ENCODE measurements at places on chromosomes 2 and 18. TPM values are rescaled to one million over a fixed set of nuclear protein-coding genes. Genes with fewer than 3 reads are reported as not detected.

GRCh38 chr2:62404913-62405312 is 101.1 kb downstream of the TMEM17 start:
- H3K27me3 ChIP-seq: no peaks in the 10 kb centered on the region
- no peak overlapping the region for H3K4me3 ChIP-seq
- no peaks in the 10 kb centered on the region for H3K36me3 ChIP-seq

DNA sequence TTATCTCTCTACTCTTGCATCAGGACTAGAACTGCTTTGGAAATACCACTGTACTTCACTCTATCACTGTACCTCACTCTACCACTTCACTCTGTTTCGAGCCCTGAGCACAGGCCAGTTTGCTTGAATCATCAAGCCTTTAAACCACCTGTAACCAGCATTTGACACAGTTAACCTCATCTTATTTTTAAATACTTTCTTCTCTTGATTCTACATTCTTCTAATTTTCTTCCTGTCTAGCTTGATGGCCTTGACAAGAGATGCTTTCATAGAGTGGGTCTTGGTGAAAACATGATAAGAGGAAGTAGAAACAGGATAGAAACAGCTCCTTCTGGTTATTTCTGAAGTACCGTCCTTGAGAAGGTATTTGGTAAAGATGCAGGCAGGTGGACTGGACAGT is 78.1 kb downstream of the SPIRE1 start:
- no peaks in the 10 kb centered on the region for H3K4me1 ChIP-seq
- H3K36me3 ChIP-seq: no peaks in the 10 kb centered on the region
- H3K4me3 ChIP-seq: no peak overlapping the region
- H3K27ac ChIP-seq: no peak overlapping the region
- H3K27me3 ChIP-seq: no peaks in the 10 kb centered on the region
- no peak for DNase-seq

GRCh38 chr2:177753682-177754491 is 318.7 kb downstream of the PDE11A start:
- H3K27ac ChIP-seq: peak overlapping the region; percentile 25
- peak; percentile 93 for DNase-seq
- H3K4me3 ChIP-seq: no peak overlapping the region
- peaks cover 25% of the 10 kb centered on the region for H3K4me1 ChIP-seq
- no peaks in the 10 kb centered on the region for H3K36me3 ChIP-seq

DNA sequence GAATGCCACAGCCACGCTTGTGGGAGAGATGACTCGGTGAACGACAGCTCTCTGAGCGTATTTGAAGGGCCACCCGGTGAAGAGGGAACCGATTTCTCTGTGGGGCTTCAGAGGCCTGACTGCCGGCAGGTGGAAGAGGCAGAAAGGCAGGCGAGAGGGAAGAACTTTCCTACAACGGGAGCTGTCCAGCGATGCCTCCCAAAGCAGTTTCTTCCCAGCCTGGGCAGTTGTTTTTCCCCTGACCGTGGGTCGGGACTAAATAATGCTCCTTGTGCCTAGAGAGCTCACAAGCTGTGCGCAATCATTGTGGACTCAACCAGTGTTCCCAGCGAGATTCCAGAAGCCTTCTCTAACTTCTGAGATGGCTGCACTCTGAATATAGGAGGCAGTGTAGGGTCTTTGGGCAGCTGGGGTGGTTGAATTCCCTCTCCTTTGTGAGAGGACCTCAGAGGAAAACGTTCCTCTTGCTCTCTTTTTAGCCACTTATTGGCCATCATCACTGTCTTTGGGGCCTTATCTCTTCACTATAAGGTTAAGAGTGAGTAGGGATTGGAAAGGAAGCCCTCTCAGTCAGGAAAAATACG is 710 bp downstream of the SEC11C start:
- peaks cover 12% of the 10 kb centered on the region for H3K4me1 ChIP-seq
- peak overlapping the region; percentile 67 for H3K4me3 ChIP-seq

GRCh38 chr2:149098701-149099100 is 60.2 kb downstream of the LYPD6B start:
- no peak overlapping the region for H3K27ac ChIP-seq
- no peaks in the 10 kb centered on the region for H3K27me3 ChIP-seq
- H3K4me1 ChIP-seq: no peaks in the 10 kb centered on the region
- H3K4me3 ChIP-seq: no peak overlapping the region

GRCh38 chr2:182245963-182246362 is 180.9 kb downstream of the PDE1A start:
- no peak overlapping the region for H3K27ac ChIP-seq
- no peaks in the 10 kb centered on the region for H3K4me1 ChIP-seq
- no peak for DNase-seq
- no peaks in the 10 kb centered on the region for H3K36me3 ChIP-seq
- H3K27me3 ChIP-seq: no peaks in the 10 kb centered on the region

DNA sequence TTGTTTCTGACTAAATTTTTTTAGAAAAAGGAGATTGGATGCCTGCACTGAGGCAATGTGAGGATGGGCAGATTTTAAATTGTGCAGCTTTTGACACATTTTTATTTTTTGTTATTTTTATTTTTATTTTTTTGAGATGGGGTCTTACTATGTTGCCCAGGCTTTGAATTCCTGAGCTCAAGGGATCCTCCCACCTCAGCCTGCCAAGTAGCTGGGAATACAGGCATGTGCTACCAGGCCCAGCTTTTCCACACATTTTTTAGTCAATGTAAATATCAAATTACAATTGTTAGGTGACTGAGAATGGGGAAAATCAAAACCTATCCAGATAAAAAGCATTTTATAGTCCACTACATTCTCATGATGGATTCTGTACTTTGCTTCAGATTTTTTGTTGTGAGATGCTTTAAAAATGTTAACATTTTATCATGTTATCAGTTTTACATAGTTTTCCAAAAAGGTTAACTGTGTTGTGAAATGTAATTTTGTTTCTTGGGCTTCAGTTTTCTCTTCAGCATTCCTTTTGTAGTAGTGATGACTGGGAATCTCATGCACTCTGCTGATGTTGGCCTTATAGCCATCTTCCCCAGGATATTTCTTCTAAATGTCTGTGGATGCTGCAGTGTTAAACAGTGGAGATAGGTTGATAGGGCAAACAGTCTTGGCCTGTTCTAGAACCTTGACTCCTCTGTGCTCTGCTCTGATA is 41.4 kb downstream of the PKP4 start:
- H3K4me1 ChIP-seq: peaks cover 89% of the 10 kb centered on the region
- no peak overlapping the region for H3K4me3 ChIP-seq
- H3K27me3 ChIP-seq: no peaks in the 10 kb centered on the region
- H3K27ac ChIP-seq: peak overlapping the region; percentile 52

GRCh38 chr18:79568543-79569205 is 110.9 kb upstream of the CTDP1 start:
- no peak overlapping the region for H3K4me3 ChIP-seq
- H3K36me3 ChIP-seq: no peaks in the 10 kb centered on the region
- no peaks in the 10 kb centered on the region for H3K27me3 ChIP-seq

- no peak overlapping the region for H3K27ac ChIP-seq
- H3K4me1 ChIP-seq: no peaks in the 10 kb centered on the region
- no peak for DNase-seq
Measured at GRCh38 chr18:58511897-58512581, 116.9 kb downstream of the ALPK2 start.

Gene PCARE
- not detected for total RNA-seq

Gene UGT1A3
- not detected for total RNA-seq

Gene STAMBP
- total RNA-seq: 32.4 TPM

Measured in esophagus muscularis mucosa (tissue), 4 donors.